ENCODE measurements at places on chromosomes 4 and X. TPM values are rescaled to one million over a fixed set of nuclear protein-coding genes. Genes with fewer than 3 reads are reported as not detected.

The TAF7L gene
- total RNA-seq: not detected

The UGT2B10 gene
- not detected for total RNA-seq

The ZNF718 gene
- 10.4 TPM for total RNA-seq

The IL13RA1 gene
- 110 TPM for total RNA-seq

The ITM2A gene
- total RNA-seq: 43.1 TPM

The HSFX4 gene
- total RNA-seq: not detected

The MUC7 gene
- not detected for total RNA-seq

The HUWE1 gene
- total RNA-seq: 169 TPM

The TMPRSS11F gene
- not detected for total RNA-seq

The LEF1 gene
- 0.54 TPM for total RNA-seq

The PCDH11X gene
- total RNA-seq: 35.2 TPM

- DNase-seq: no peak
These were observed 47.6 kb downstream of the SPIN3 start for GRCh38 chrX:56947699-56948098.

GRCh38 chr4:137307806-137308205 is 224.5 kb downstream of the PCDH18 start:
- peak; percentile 2 for DNase-seq

DNA sequence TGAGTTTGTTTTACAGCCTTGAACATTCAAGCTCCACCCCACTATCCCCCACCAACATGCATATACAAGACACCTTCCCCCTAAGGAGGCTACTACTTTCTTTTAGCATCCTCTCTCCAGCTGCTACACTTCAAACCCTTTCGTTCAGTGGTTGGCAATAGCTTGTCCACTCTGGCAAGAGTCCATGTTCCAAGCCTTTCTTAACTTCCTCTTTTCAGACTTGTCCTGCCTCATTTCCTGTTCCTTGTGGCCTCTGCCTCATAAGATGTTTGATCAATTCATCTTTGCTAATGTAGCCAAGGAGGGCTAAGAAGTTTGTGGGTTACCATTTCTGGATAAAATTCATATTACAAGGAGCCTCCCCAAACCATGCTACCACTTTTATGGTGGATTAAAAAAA is 20.8 kb upstream of the ZCCHC12 start:
- DNase-seq: no peak

GRCh38 chr4:99863804-99864203 is 30.4 kb downstream of the LAMTOR3 start:
- DNase-seq: no peak

DNA sequence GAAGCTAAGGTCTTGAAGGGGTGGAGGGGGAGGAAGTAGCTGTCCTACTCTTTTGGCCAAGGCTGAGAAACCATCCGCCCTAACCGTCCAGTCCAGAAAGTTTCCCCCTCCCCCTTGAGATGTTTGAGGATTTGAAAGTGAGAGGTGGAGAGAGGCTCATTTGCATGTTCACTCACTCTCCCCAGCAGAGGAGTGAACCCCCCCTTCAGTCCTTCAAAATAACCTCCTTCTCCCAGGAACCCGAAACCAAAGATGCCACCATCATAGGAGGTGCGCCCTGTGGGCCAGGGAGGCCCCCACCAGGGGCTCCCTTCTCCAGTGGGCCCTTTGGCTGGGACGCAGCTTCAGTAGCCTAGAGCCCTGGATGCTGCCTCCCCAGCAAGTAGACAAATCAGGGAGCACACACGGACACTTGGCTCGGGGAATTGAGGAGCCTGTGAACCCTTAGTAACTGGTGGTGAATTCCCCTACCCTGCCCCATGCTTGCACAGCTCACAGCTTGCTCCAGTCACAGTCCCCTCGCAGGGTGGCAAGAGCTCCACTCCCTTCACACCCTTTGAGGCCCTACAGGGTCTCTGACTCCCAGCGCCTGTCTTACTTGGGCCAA is 25.6 kb downstream of the ELF4 start:
- no peak for DNase-seq

- DNase-seq: no peak
These were observed 116.1 kb downstream of the SPCS3 start for GRCh38 chr4:176435901-176436292.

DNA sequence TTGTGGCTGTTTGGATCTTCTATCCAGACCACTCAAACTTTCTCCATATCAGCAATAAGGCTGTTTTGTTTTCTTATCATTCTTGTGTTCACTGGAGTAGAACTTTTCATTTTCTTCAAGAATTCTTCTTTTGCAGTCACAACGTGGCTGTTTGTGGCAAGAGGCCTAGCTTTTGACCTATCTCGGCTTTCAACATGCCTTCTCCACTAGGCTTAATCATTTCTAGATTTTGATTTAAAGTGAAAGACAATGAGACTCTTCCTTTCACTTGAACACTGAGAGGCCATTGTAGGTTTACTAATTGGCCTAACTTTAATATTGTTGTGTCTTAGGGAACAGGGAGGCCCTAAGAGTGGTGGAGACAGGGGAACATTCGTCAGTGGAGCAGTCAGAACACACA is 19.1 kb downstream of the FGF2 start:
- DNase-seq: no peak

- DNase-seq: no peak
These were observed 108.4 kb downstream of the SORCS2 start for GRCh38 chr4:7300711-7301095.

- no peak for DNase-seq
These were observed 17.3 kb upstream of the C1GALT1C1 start for GRCh38 chrX:120647127-120647526.

- DNase-seq: no peak
These were observed 432.5 kb upstream of the FGF16 start for GRCh38 chrX:77014377-77015372.

DNA sequence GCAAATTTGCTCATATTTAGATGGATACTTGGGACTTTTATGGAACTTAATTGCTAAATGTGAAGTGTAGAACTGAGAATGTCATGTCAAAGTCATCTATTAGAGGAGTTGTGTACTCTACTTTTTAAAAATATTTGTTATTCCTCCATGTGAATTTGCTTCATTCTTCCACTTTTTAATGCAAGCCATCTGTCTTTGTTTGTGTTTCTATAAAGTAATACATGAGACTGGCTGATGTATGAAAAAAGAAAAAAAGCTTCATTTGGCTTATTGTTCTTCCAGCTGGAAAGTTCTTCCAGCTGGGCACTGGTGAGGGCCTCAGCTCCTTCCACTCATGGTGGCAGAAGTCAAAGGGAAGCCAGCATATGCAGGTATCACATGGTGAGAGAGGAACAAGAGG is 114.6 kb upstream of the GRID2 start:
- no peak for DNase-seq

DNA sequence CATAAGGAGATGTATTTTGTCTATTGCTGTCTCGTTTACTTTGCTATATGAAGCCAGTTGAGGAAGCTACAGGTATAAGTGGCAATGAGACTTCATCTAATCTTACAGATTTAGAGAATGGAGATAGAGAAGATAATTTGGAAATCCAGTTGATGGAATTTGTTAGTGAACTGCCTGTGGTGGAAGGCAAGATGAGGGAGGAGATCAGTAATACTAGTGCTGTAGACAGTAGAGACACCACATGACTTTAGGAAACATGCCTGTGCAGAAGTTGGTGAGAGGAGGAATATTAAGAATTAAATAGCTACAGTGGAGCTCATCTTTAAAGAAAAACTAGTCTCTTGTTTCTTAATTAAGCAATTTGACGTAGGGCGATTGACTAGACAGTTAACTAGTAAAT is 51.3 kb downstream of the RBPJ start:
- no peak for DNase-seq

- no peak for DNase-seq
These were observed 536.3 kb downstream of the IQCM start for GRCh38 chr4:149279331-149279730.

GRCh38 chrX:120499301-120500072 is 30.4 kb upstream of the LAMP2 start:
- DNase-seq: no peak

- no peak for DNase-seq
These were observed 19.1 kb downstream of the WDR17 start for GRCh38 chr4:176084769-176085168.

- DNase-seq: no peak
These were observed 214.3 kb downstream of the RASL11B start for GRCh38 chr4:53076374-53076958.

GRCh38 chrX:122219735-122220134 is 964.3 kb upstream of the GRIA3 start:
- DNase-seq: no peak

DNA sequence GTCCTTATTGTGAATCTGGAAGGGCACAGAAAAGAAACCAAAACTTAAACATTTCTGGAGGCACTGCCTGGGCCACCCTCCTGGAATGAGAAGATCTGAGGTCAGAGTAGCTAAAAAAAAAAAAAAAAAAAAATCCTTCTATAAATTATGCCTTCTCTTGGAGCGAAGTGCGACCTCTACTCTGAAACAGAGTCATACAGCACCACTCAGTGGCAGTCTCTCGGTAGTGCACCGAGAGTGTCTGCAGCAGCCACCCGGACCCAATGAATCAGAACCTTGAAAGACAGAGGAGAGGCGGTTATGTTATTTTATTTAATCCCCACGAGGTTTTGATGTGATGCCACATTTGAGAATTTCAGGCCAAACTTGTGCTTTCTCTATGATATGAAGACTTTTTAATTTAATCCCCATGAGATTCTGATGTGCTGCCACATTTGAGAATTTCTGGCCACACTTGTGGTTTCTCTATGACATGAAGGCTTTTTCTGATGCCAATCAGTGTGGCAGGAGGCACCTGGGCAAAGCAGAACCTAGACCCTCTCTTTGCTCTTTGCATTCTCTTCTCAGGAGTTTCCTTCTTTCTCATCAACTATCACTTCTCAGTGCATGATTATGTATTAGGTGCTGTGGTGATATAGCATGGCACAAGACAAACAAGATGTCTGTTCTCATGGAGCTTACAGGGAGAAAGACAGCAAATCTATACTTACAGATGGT is 5.6 kb upstream of the CT47C1 start:
- DNase-seq: peak; percentile 11

DNA sequence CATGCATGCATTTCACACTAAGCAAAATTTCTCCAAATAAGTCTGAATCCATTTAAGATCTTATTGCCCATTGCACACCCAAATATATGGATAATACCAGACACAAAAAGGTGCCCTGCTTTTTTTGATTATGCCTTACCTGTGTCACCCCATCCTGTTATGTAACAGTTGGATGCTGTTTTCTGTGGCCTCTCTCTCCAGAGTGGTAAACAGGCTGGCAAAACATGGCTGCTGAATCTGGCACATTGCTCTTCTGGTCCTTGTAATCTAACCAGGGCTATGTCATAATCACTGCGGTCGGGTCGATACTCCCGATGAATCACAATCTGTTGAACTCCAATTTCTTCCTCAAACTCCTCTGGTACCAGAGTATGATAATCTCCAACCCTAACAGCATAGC is 70.1 kb downstream of the PRSS12 start:
- DNase-seq: no peak

- no peak for DNase-seq
These were observed 59.3 kb downstream of the MAML3 start for GRCh38 chr4:140094438-140095420.

GRCh38 chr4:188779581-188779980 is 640.3 kb downstream of the TRIML1 start:
- DNase-seq: no peak

- no peak for DNase-seq
These were observed 72.1 kb upstream of the ETNPPL start for GRCh38 chr4:108834835-108835384.
